ENCODE measurements at places on chromosomes 2 and 18.

GRCh38 chr18:31241900-31242409 lies 76.0 kb upstream of the DSG1 start:
- DNase-seq: no peak

DNA sequence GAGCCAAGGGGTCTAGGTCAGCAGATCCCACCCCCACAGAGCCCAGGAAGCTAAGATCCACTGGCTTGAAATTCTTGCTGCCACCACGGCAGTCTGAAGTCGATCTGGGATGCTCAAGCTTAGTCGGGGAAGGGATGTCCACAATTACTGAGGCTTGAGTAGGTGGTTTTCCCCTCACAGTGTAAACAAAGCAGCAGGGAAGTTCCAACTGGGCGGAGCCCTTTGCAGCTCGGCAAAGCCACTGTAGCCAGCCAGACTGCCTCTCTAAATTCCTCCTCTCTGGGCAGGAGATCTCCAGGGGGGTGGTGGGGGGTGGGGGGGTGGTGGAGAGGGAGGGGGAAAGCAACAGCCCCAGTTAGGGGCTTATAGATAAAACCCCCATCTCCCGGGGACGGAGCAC lies 419.5 kb downstream of the NUP35 start:
- DNase-seq: no peak

GRCh38 chr2:56102098-56102497 lies 81.7 kb upstream of the CCDC85A start:
- DNase-seq: no peak

DNA sequence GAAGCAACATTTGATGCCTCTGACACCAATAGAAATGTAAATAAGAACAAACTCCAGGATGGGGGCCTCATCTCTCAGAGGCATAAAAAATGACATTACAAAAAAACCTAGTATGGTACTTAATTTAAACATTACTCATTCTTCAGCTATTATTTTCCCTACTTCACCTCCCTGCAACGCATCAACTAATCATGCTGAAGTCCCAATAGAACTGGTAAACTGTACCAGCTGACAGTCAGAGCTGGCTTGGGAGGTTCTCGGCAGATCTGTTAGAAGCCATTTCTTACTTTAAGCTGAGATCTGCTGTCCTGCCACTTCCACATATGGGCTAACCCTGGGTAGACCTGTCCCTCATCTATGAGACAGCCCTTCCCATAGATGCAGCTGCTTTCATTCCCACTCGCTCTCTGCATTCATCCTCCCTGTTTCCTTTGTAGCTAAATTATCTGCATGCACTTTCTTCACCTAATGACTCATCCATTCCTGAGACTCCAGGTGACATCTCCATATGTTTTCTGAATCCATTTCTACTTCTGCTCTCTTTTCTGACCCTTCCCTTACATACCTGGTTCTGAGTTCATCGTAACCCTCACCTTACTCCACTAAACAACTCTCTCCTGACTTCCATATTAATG lies 108.1 kb downstream of the AOX1 start:
- DNase-seq: no peak

DNA sequence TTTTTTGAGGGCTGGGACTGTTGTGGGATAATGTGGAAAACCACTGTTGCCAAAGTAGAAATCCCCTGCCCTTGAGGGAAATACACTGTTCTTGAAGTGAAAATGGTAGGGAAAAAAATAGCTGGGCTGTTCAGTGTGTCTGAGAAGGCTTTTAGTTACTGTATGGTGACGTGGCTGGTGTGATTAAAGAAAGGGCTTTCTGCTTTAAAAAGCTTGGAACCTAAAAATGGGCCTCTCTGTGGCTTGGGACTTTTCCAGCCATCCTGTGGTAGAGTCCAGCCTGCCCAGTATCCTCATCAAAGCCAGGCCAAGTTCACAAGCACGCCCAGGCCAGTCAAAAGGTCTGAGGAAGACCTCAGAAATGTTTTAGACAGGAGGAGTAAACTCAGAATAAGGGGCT lies 6.8 kb downstream of the MGAT5 start:
- no peak for DNase-seq

GRCh38 chr2:64392529-64392928 lies 61.4 kb upstream of the LGALSL start:
- DNase-seq: no peak

GRCh38 chr2:9163306-9164111 lies 43.1 kb upstream of the ASAP2 start:
- DNase-seq: no peak

DNA sequence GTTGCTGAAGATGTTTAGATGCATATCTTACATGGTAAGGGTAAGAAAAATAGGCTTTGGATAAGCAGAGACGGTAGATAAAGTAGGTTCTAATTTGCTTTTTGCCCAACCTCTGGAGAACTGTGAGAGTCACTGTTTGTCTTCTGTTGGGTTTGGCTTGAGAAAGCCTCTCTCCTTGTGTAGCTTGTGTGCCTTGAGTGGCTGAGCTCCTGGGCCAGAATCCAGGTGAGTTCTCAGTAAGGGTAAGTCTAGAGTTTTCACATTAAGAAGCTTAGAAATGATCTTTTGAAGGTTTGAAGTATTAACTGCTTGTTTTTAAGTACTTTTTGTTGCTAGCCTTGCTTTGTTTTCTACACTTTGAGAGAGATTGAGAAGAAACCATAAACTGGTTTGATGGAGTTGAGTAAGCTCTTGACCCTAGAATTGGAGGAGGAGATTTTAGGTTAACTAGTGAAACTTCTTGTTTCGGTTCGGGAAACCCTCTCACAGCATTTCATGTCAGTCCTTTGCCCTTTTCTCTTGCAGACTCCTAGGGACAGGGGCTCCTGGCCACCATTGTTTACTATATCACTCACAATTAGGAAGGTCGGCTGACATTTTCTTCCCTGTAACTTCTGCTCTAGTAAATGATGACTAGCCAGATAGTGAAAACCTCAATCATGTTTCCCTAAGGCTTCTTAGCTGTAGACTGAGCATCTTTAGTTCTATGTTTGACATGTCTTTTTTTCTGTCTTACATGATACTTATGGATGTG lies 26.0 kb downstream of the MAP4K4 start:
- DNase-seq: no peak

Measured in cortex of kidney (tissue), 1 donor.